Left lobe of liver (tissue), 2 donors: ENCODE measurements at places on chromosomes 1 and 21. TPM values are rescaled to one million over a fixed set of nuclear protein-coding genes. Genes with fewer than 3 reads are reported as not detected.

DNA sequence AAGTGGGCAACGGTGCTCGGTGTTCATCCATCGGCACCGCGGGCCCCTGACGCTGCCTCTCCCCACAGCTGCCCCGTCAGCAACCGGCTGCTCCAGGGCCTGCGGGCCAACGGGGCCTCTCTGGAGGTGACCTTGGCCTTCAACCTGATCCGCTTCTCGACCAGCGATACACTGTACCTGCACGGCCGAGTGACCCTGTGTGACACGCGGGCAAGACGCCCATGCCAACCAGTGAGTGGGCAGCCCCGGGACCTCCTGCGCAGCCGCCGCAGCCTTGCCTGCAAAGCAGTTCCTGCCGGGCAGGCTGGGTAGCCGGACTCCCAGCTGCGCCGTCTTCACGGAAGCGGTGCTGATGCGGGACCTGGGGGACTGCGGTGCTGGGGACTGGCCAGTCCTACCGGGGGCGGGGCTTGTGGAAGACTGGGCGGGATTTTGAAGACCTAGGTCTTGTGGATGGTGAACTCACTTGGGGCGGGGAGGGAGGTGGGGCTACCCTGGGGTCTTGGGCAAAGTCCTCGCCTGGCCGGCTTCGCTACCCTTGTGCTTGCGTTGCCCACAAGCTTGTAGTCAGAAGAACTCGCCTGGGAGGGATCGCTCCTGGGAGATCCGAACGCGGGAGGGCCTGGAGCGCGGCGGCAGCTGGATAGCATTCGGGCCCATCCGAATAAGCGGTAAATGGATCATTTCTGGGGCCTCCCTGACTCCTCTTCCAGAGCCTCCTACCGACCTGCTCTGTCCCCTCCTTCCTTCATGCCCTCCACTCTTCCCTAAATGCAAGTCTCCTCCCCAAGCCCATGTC is 8.8 kb upstream of the CEP85 start:
- DNase-seq = peak; percentile 95

DNA sequence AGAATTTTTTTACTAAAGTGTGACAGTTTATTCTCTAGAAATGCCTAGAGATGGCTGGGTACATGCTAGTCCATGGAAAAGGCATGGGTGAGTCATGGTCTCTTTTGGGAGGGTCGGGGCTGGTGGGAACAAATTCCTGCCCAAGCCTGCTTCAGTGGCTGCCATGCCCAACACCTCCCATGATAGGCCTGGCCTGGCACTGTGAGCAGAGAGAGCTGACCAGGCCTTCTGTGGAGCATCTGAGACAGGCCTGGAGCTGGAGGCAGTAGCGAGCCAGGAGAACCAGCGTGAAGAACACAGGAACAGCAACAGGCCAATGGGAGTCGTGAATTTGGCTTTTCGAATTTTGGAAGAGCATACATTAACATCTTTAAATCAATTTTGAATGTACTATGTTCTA is 209.2 kb downstream of the SDCCAG8 start:
- DNase-seq = no peak

GRCh38 chr1:25556791-25557476 is 13.5 kb downstream of the LDLRAP1 start:
- DNase-seq = no peak

DNA sequence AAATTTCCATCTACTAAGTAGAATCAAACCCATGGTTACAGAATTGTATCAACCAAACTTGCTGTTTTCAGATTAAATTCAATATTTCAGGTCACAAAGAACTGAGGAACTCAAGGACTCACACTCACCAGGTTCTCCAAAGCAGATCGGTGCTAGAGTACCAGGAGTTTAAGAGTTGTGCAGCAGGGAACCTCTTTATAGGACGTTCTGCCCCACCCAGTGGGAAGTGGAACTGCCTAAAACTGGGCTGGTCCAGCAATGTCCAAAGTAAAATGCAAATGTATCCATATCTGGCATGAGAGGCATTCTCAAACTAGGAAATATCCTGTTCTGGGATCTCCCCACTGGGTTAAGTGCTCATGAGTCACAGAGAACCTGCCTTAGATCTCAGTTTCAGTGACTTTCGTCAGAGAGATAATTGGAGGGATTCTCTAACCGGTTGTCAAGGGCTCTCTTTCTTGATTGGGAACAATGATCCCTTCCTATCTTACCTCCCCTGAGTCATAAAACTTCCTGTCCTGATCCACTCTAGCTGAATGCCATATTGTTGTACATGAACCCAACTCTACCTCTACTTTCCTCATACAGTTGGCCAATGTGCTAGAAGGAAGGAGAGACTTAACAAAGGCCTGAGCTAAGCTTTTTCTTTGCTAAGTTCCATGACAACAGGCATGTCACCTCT is at the start of gene SPRR2D:
SPRR2D (minus strand) TSS at position 171 of the 682 bp plus-strand sequence. CDS start 774 bp downstream, outside the sequence.
- no peak for DNase-seq

DNA sequence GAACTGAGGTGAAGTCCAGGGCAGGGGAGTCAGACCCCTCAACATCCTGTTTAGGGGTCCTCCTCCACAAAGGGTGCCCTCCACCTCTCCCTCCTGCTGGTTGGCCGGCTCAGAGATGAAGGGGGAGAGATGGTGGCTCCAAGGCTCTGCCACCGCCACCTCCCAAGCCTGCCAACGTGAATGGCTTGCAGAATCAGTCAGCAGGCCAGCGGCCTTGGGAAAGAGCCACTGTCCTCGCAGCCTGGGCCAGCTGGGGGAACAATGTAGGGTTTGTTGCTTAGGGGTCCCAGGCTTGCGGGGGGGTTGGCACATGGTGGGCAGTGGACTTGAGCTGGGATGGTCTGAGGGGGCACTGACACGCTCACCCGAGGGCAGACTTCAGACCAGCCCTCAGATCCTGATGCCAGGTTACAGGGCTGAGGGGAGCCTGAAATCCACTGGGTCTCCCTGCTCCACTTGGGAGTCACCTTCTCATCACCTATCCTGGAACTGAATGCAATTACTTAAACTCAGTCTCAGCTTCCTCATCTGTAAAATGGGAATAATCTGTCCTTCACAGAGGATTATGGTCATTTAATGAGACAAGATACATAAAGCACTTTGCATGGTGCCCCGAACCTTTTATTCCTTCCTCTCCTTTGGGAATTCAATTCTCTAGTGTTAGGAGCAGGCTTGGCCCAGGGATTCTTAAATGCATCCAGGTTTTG is 8.3 kb downstream of the GPR37L1 start:
- DNase-seq = no peak

DNA sequence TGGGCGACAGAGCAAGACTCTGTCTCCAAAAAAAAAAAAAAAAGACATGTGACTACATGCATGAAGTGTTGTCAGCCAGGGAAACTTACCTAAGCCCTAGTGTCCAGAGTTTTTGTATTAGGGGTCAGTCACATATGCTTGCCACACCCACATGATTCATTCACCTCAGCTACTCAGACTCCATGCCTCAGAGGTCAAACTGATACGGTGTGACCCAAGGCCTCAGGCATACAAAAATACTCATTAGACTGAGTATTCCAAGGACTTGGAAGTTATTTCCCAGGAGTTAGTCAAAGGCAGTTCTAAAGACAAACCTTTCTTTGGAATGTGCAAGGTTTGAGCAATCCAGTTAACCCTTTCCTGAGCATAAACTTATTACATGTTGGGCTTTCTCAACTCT is 6.3 kb upstream of the TRIM33 start:
- no peak for DNase-seq

SMIM1 gene
- 4.9 TPM for total RNA-seq
